ENCODE measurements at places on chromosomes 4 and X.

GRCh38 chr4:37740546-37740945, 54.4 kb upstream of the RELL1 start:
- no peak for DNase-seq

DNA sequence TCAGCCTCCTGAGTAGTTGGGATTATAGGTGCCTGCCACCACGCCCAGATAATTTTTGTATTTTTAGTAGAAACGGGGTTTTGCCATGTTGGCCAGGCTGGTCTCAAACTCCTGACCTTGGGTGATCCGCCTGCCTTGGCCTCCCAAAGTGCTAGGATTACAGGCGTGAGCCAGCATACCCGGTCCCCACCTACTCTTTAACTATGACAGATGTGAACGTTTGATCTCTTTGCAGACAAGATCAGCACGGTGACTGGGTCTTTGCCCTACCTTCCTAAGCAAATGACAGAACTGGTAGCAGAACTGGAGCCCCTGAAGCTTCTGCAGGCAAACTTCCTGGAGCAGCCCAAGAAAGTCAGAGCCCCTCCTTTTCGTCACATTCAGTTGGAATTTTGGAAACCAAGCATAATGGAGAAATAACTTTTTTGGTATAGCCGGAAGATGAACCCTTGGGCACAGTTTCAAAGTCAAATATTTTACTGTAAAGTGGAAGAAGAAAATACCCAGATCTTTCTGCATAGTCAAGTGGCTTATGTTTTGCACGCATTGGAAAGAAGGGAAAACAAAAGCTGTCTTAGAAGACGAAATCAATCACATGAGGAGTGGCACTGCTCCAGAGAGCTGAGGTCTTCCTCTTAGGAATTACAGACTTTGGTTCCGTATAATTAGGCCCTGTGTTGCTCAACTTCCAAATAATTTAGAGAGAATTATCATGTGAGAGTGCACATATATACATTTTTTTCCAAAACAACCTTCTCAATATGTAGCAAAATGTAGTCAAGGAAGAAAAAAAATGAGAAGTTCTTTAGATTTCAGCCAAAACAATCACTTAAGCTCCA, 90.6 kb downstream of the SORBS2 start:
- no peak for DNase-seq

DNA sequence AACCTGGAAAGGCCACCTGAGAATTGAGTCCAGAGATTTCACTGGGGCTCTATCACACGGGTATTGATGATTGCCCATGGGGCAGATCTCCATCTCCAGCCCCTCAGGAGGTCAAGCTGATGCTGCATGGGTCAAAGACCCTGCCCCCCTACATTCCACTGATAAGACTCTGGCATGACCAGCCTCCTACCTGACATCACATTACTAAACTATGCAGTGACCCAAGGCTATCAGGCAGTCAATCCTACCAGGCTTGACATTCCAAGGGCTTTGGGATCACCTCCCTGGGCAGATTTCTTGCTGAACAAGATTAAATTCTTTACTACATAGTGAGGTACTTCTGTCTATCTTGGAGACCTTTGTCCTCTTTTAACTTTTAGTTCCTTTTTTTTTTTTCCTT, 192.7 kb upstream of the STS start:
- DNase-seq, result no peak

DNA sequence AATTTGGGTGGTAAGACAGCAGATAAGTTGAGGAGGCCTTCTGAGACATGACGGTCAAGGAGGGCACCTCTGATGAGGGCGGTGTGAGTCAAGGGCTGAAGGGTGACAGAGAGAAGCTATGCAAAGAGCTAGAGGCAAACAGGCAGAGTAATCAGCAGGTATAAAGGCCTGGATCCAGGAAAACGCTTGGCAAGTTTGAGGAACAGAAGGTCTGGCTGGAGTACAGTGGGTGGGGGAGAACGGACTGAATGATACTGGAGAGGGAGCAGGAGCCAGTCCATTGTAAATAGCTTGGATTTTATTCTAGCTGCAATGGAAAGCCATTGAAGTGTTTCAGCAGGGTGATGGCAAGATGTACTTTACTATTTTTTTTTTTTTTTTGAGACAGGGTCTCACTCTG, 39.3 kb downstream of the RAB33B start:
- no peak for DNase-seq

- DNase-seq, result no peak
Measured at GRCh38 chrX:83008415-83008814, 499.7 kb upstream of the POU3F4 start.

DNA sequence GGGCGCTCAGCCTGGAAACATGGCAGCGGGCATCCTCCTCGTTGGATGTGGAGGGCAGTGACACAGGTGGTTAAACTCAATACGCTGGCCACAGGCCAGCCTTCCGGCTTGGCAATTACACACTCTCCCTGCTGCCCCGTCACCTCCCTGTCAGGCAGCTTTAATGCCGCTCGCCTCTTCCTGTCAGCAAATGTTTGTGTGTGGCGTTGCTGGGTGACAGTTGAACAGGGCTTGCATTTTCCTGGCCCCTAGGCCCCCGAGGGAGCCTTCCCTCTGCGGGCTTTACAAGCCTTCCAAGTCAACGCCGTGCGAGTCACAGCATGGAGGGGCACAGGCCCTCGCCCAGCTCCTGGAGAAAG, 620.0 kb downstream of the BCOR start:
- no peak for DNase-seq

DNA sequence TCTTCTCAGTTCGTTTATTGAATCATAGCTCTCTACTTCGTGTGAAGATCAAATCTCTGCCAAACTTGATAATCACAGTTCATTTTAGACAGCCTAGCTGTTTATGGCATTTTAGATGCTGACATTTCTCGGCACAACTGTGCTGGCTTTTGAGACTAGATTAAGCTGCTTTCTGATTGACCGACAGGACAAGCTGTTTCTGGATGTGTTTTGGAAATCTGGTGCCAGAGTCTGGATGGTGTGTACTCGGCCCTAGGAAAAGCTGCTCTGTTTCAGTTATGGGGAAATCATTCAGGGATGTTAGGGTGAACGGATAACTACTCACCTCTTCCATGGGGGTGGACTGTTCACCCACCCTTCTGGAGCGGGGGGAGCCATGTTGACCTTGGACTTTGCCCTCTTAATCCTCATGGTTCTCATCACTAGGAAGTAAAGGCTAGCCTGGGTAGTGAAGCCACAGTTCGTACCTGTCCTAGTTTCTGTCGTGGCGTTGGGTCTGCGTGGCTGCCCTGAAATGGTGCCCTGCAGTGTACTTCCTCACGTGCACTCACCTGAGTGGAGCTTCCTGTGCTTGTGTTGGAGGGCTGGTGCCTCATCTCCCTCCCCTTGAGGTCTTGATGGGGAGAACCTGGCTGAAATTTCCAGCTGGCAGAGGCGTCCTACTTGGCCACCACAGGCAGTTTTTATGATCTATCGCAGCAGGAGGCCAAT, 13.7 kb upstream of the WDR1 start:
- DNase-seq, result no peak

GRCh38 chrX:76454456-76454927, 27.0 kb downstream of the MAGEE1 start:
- DNase-seq, result no peak

GRCh38 chrX:15675490-15675921, 10.9 kb upstream of the CLTRN start:
- DNase-seq, result peak; percentile 12

- no peak for DNase-seq
Measured at GRCh38 chrX:136608295-136608933, 39.5 kb upstream of the CD40LG start.

DNA sequence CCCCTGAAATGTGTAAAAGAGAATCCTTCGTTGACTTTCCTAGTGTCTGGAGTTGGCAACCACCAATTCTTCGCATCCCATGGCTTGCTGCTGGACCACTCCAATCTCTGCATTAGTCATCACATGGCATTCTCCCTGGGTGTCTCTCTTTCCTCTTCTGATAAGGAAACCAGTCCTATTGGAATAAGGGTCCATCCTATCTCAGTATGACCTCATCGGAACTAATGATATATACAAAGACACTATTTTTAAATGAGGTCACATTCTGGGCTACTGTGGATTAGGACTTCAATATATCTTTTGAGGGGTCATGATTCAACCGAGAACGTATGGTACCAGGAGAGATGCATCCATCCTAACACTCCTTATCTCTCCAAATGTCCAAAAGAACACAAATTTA, 259.1 kb upstream of the CPEB2 start:
- no peak for DNase-seq

DNA sequence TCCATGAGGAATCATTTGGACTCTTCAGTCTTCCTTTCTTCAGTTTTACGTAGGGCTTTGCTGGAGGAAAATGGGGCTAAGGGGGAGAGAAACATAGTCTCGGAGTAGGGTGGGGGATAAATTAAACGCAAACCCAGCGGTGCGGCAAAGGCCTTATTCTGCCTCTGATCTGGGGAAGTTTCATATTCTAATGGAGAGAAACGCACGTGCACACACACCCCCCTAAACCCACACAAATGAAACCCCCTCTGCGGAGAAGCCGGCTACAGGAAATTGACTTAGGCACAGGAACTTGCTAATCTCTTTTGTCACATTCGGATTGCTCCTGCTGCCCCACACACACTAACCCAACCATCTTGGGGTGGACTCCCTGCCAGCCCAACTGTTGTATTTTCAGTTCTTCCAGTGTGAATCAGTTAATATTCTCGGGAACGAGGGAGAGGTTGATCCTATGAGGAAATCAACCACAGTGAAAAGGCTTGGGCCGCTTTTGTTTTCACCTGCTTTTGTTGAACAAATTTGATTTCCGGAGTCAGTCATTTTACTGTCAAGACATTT, at the start of gene RHOH:
TSS of gene RHOH (plus strand) at position 308 of the 558 bp plus-strand sequence. CDS start 46,356 bp downstream, outside the sequence.
- DNase-seq, result no peak

DNA sequence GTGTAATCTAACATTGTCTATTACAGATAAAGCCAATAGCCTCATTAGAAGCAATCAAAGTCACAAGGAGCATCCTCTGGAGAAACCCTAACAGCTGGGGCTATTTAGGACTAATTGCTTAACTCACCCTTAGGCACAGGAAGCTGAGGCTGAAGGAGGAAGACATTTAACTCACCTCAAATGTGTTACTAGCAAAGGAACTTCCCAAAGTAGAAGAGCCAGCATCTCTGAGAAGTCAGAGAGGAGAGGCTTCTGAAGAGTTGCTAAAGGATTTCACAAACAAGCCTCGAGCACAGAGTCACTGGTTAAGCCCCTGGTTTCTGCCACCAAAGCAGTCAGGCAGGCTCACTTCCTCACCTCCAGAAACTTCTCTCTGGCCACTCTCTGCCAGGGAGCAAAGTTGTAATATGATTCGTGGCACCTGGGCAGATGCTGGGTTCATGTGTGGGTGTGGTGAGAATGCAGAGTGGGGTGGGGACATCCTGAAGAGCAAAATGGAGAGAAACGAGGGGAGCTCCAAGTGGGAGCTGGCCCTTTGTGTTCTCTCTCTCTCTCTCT, 201.3 kb downstream of the HS6ST2 start:
- no peak for DNase-seq

GRCh38 chr4:105895583-105896460, 551 bp downstream of the NPNT start:
- no peak for DNase-seq

- DNase-seq, result no peak
Measured at GRCh38 chr4:165828928-165829327, 44.1 kb upstream of the TLL1 start.

DNA sequence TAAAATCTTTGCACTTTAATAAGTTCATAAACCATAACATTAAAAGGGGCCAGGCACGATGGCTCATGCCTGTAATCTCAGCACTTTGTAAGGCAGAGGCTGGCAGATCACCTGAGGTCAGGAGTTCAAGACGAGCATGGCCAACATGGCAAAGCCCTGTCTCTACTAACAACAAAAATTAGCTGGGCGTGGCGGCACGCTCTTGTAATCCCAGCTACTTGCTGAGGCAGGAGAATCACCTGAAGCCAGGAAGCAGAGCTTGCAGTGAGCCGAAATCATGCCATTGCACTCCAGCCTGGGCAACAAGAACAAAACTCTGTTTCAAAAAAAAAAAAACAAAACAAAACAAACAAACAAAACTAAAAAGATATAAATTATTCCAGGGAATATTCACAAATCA, 595.2 kb upstream of the LCORL start:
- DNase-seq, result no peak
